NCI-H187 (cell line): ENCODE measurements at places on chromosomes 6 and 20.

GRCh38 chr6:162289972-162290371 is 437.6 kb downstream of the PRKN start:
- DNase-seq, result no peak

DNA sequence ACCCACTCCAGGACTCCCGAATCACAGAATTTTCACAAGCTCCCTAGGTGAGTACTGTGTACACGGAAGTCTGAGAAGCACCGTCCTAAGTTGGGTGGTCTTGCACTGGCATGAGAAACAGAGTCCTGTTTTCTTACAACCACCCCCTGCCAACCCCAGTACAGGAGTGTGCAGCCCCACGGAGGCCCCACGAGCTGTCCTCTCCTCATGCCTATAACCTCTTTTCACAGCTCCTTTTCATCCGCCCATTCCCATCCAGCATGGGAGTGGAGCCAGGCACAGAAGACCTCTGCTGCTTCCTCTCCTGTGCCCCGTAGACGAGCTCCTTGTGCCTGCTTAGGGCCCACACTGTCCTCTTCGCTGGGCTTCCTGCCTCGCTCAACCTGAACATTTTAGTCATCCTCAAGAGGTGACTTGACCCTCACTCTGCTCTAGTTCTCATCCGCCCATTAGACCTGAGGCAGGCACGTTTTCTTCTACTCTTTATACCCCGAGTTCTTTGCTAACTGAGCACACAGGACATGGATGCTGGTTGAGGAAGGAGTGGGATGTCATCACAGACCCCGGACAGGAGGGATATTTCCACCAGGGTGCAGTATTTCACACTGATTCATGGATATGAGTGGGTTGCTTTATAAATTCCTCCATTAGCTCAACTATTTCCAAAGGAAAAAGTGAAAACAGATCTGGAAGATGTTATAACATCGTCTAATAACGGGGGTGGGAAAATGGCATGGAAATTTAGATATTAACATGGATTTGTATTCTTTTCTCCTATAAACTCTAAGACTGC is 160.5 kb downstream of the TTLL2 start:
- no peak for DNase-seq

DNA sequence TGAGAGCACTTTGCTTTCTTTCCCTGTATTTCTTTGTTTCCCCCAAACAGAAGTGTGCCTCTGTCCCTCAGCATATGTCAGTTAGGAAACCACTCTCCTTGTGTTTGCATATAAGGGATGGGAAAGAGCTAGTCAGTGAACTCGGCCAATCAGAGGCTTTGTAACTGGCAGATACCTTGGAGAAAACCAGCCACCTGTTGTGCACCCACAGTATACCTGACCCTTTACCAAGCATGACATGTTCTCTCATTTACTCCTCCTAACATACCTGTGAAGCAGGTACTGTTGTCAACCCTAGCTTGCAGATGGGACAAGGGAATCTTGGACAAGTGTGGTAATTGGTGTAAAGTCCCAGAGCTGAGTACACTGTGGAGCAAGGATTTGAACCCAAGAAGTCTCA is 96.1 kb upstream of the FAM8A1 start:
- peak; percentile 27 for DNase-seq

- no peak for DNase-seq
Measured at GRCh38 chr20:22810626-22811569, 224.2 kb upstream of the SSTR4 start.

DNA sequence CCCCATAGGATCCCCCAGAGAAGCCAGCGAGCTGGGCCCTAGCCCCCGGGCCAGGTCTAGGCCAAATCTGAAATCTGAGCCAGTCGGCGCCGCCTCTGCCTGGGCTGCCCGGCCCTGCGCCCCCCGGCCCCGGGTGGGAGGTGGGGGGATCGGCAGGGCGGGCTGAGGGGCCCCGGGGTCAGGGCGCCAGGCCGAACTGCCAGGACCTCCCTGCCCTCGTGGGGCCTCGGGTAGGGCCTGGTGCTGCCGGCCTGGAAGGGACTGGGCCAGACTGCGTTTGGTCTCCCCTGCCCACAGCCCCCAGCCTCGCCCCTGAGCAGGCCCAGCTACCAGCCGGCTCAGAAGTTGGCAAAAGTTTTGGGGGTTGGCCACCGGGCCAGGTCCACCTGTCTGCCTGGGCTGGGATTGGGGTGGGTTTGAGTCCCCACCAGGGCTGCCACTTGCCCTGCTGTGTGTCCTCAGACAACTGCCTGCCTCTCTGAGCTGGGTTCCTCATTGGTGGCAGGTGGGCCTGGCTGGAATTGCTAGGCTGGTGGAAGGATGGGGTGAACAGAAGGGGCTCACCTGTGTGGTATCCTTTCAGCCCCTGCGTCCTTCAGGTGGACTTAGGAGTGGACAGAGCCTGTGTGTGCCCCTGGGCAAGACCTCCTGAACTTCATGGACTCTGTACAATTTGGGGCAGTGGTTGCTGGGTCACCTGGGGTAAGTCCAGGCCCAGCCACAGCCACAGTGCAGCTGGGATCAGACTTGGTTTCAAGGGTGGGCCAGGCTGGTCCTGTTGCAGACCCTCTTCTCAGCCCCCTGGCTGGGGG is 801 bp downstream of the SRC start:
- DNase-seq, result no peak

GRCh38 chr6:108115598-108116058 is 41.1 kb upstream of the OSTM1 start:
- DNase-seq, result no peak

DNA sequence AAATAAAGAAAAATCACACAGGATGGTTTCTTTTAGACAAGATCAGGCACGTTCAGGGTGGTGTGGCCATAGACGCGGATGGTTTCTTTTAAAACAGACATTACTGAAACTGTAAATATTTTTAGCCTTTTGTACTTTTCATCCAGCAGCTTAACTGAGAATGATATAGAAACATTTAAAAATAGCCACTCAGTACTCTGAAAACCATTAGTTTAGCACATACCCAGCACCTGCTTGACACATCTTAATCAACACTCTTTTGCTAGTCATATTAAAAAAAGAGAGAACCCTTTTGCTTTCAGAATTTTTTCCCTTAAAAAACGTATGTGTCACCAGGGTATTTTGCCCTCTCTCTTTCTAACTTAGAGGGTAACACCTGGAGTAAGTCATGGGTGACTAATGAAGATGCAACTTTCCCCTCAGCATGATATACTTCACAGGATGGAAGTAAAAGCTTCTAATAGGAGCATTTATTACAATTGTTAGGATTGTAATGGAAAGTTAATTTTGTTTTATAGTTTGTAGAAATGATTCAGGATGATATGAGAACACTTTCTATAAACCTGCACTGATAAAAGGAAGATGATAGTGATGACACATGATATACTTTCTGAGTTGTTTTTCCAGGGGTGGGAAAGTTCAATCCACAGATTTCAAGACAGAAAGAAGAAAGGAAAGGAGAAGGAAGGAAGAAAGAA is 45.2 kb downstream of the BACH2 start:
- no peak for DNase-seq

GRCh38 chr6:88493717-88494116 is 327.6 kb upstream of the CNR1 start:
- DNase-seq, result no peak

DNA sequence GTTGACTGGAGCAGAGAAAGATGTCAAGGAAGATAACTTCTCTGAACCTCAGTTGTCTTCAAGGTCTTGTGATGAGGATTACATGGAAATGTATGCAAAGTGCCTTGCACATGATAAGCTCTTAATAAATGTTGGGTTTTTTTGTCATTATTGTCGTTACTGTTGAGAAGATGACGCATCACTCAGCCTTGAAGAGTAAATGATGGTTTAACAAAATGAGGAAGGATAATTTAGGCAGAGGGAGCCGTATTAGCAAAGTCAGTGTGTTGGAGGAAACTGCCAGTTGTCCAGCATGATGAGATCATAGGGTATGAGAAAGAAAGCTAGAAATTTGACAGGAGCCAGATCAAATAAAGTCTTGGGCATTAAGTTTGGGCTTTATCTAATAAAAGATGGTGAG is 8.8 kb upstream of the SUPT3H start:
- no peak for DNase-seq

GRCh38 chr20:10674684-10675449 is 1.1 kb upstream of the JAG1 start:
- no peak for DNase-seq

DNA sequence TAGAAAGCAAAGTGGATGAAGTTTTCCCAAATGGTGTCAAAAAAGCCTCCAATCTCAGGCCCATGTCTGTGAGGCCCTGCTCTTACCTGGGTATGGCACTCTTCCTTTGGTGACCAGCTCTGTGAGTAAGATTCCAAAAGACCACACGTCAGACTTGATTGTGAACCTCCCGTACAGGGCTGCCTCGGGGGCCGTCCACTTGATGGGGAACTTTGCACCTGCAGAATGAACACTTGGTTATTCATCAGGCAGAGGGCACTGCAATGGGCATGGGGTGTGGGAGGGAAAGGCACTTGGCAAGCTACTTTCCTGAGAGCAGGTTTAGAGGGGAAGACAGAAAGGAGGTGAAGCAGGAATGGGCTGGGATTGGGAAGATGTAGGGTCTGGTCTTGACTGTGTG is 68.7 kb upstream of the TRAF3IP2 start:
- no peak for DNase-seq

DNA sequence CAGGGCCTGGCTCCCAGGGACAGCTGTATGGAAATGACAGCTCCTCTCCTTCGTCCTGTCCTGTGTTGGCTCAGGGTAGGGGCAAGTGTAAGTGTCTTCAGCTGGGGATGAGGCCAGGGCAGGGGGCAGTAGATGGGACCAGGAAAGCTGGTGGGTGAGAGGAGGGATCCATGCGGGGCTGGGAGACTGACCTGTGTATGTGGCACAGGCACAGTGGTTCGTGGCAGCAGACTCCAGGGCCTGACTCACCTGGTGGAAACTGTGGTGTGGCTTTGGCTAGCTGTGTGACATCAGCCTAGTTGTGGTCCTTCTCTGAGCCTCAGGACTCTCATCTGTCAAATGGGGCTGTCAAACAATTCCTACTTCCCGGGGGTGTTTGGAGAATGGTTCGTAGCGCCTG is 13.7 kb upstream of the SCRT2 start:
- no peak for DNase-seq

GRCh38 chr6:170456886-170457698 is 96.0 kb downstream of the PSMB1 start:
- DNase-seq, result no peak

DNA sequence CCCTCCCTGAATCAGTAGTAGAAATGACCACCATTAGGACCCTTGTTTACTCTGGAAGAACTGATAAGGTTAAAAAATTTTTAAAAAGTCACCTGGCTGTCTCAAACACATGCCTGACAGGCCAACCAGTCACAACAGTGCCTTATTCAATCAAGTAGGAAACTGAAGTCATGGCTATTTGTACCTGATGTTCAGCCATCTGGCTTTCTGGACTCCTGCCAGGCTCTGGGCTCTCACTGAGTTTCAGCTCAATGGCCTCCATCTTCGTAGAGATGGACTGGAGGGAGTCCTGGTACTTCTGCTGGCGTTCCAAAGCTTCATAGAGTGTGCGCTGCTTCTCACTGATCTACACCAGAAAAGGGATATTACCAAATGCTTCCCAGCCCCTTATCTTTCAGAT is 343.8 kb downstream of the SYNE1 start:
- DNase-seq, result no peak

DNA sequence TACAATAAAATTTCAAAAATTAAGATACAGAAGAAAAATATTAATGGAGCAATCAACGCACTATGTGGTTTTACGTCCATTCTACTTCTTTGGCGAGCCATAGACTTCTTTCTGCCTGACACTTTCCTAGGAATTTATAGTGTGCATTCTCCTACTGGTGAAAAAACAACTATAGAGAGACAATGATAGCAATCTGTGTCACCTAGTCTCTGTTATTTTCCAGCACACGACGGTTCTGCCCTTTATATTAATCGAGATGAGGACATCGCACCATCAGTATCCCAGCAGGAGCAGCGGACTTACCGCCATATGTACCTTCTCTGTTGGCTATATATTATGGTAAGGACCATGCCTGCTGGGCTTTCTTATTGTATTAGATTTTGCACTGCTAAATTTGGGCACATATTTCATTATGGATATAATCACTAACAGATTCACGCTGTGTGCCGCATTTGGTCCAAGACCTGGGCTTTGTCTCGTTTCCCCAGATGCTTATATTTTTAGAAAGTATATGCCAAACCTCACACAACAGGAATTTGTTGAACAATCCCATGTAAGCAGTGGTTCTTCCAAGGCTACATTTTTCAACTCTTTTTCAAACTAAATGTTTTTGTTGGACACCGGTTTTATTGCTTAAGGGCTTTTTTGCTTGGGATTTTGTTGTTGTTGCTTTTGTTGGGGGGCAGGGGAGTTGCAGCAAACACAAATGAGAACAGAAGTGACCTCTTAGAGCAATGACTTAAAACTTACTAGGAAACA is 166.4 kb downstream of the ADAT2 start:
- no peak for DNase-seq

GRCh38 chr6:157276134-157276532 is 47.2 kb downstream of the TMEM242 start:
- DNase-seq, result no peak

- no peak for DNase-seq
Measured at GRCh38 chr6:12459945-12460661, 169.9 kb downstream of the EDN1 start.

GRCh38 chr6:22306741-22307466 is 10.1 kb upstream of the PRL start:
- DNase-seq, result no peak
